ENCODE measurements at places on chromosomes 12 and 14.
A peak's percentile ranks its signal among the peaks of the same experiment; 100 is the strongest.

GRCh38 chr14:89276424-89276975, 140.5 kb downstream of the FOXN3 start:
- DNase-seq: no peak

GRCh38 chr14:93974833-93975232, 1.5 kb downstream of the ASB2 start:
- no peak for DNase-seq

DNA sequence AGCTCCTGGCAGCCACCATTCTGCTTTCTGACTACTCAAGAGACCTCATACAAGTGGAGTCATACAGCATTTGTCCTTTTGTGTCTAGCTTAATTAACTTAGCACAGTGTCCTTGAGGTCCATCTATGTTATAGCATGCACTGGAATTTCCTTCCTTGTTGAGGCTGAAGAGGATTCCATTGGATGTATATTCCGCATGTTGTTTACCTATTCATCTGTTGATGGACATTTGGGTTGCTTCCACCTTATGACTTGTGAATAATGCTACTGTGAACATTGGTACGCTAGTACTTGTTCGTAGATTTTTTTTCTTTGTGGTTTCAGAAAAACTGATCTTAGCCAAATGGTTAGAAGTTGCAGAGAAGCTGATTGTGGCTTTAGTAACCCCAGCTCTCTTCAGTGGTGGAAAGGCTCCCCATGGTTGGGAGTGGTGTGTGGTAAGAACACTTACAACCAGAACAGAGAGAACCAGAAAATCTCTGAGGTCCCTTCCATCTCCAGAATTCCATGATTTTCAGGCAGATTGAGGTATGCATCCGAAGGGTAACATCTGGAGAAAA, 118.4 kb downstream of the SAMD4A start:
- no peak for DNase-seq

- no peak for DNase-seq
These were observed 387 bp upstream of the IPO8 start for GRCh38 chr12:30696103-30696408.

GRCh38 chr12:108690542-108691174, 40.7 kb downstream of the CORO1C start:
- DNase-seq: no peak

- DNase-seq: no peak
These were observed 112.9 kb downstream of the TSPAN9 start for GRCh38 chr12:3190101-3190500.

GRCh38 chr14:97777622-97778355, 980.6 kb downstream of the VRK1 start:
- DNase-seq: no peak

GRCh38 chr12:58310368-58310767, 369.0 kb downstream of the ATP23 start:
- peak; percentile 87 for DNase-seq
